ENCODE measurements at places on chromosomes 6 and 20. TPM values are rescaled to one million over a fixed set of nuclear protein-coding genes. Genes with fewer than 3 reads are reported as not detected.

The SYCP2 gene
- 0.35 TPM for total RNA-seq

The MOG gene
- total RNA-seq = not detected

The EPHA7 gene
- total RNA-seq = not detected

The SLC17A9 gene
- total RNA-seq = 49.4 TPM

The CCR6 gene
- not detected for total RNA-seq

The AVP gene
- not detected for total RNA-seq

The TNFRSF6B gene
- total RNA-seq = 0.69 TPM

The LTB gene
- total RNA-seq = 1.2 TPM

The IL20RA gene
- total RNA-seq = not detected

The STX11 gene
- total RNA-seq = 4.7 TPM

The ARID1B gene
- 81.3 TPM for total RNA-seq

The INSM1 gene
- not detected for total RNA-seq

The GPLD1 gene
- total RNA-seq = not detected

The HLA-DOB gene
- total RNA-seq = 0.46 TPM

The ETV7 gene
- total RNA-seq = 0.58 TPM

The WFDC10B gene
- total RNA-seq = not detected

The IL17A gene
- not detected for total RNA-seq

The SRSF12 gene
- 0.18 TPM for total RNA-seq

The TGM3 gene
- not detected for total RNA-seq

The SYS1 gene
- 22.3 TPM for total RNA-seq

The RPL10A gene
- total RNA-seq = 1,327 TPM

The C6orf52 gene
- total RNA-seq = not detected

The KCNK16 gene
- total RNA-seq = not detected

The TSHZ2 gene
- total RNA-seq = not detected

The LPA gene
- total RNA-seq = not detected

The IRAK1BP1 gene
- 3.0 TPM for total RNA-seq

The FAM184A gene
- total RNA-seq = 0.95 TPM

The MAP1LC3A gene
- 32.1 TPM for total RNA-seq

The HDGFL1 gene
- total RNA-seq = not detected

The ISM1 gene
- not detected for total RNA-seq

The ANGPT4 gene
- not detected for total RNA-seq

The DXO gene
- 18.0 TPM for total RNA-seq

The ECT2L gene
- not detected for total RNA-seq

The DEF6 gene
- total RNA-seq = 0.77 TPM

The CABLES2 gene
- total RNA-seq = 9.9 TPM

The CST4 gene
- not detected for total RNA-seq

The HAO1 gene
- total RNA-seq = not detected

The NDUFAF5 gene
- 26.4 TPM for total RNA-seq

The PEX7 gene
- 3.5 TPM for total RNA-seq

The WFDC5 gene
- total RNA-seq = not detected

Measured in endothelial cell of umbilical vein (primary cell).